Stimulated activated CD4-positive, alpha-beta T cell treated with anti-CD3 and anti-CD28 coated beads, Interleukin-15, amount 100 ng/mL, for 48 hours (primary cell): ENCODE measurements at places on chromosomes 2 and 18.

- no peak for DNase-seq
Observed at GRCh38 chr2:129191530-129191929, 787.9 kb upstream of the RAB6C start.

GRCh38 chr2:132419941-132420340 is 3.3 kb downstream of the GPR39 start:
- no peak for DNase-seq

DNA sequence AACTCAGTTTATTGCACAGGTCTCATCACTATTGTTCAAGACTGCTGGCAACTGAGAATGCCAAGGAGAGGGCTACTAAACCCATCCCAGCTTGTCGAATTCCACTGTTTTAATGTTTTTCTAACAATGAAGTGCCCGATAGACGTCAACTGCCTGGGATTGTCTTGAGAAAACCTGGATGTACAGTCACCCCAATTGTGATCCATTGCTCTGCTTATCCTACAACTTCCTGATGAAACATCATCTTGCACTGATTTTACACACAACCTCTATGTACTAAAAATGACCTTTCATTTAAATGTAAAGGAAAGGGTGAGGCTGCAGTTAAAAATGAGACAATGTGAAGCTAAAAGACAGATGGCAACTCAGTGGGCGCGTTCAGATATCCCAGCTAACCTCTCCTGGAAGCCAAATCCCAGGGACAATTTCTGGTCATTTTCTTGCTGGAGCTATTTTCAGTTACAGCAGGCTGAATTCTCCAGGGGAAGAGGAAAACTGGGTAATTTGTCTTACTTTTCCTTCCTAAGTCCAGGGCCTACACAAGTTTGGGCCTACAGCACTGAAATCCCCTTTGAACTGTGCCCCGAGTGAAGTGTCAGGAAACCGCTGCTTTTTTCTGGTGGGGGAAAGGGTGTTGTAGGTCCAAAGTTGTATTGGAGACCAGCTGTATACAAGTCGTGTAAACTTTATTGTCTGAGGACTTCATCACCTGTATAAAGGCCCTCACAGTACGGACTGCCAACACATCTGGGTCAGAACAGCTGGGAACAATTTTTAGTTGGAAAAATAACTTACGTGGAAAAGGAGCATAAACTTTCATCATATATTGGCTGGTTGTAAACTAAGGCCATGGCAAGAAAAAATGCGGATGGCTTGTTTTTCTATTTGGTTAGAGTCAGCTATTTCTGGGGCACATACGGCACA is 68.9 kb upstream of the LTBP1 start:
- no peak for DNase-seq

DNA sequence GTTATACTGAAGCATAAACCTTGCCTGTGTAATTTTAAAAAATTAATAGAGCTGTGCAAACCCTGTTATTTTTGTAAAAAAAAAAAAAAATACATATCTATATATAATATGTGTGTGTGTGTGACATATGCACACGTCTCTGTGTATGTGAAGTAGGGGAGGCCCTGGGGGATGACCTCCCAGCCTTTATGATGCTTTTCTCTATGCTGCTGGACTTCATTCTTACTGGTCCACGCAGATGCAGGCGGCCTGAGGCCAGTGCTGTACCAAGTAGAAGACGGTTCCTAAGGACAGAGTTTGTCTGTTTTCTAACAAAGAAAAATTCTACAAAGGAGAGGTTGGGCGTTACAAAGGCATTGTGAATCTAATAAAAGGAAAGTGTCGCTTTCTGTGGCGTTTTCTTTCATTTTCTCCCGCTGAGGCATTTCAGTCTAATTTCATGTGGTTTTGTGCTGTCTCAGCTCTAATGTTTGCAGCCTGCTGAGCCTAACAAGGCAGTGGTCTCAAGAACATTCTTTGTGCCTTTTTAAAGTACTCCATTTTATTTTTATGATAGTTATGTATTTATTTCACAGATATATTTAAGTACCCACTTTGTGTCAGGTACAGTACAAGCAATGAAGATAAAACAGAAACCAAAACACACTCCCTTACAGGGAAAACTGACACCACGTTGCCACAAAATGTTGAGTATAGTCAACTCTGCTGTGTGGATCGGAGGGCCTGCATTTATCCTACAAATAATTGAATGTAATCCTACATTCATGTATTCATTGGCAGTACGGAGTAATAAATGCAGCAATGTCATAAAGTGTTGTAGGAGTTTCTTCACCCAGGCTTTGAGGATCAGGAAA is 118.0 kb downstream of the RAB3GAP1 start:
- DNase-seq = no peak

- no peak for DNase-seq
Observed at GRCh38 chr18:40088130-40088529, 1866.9 kb upstream of the PIK3C3 start.

GRCh38 chr2:96265349-96265839 is 403 bp downstream of the TMEM127 start:
- peak; percentile 10 for DNase-seq

- DNase-seq = no peak
Observed at GRCh38 chr2:42351864-42352263, 9.2 kb downstream of the COX7A2L start.

GRCh38 chr2:232888839-232889529 is 18.9 kb downstream of the SNORC start:
- DNase-seq = no peak

DNA sequence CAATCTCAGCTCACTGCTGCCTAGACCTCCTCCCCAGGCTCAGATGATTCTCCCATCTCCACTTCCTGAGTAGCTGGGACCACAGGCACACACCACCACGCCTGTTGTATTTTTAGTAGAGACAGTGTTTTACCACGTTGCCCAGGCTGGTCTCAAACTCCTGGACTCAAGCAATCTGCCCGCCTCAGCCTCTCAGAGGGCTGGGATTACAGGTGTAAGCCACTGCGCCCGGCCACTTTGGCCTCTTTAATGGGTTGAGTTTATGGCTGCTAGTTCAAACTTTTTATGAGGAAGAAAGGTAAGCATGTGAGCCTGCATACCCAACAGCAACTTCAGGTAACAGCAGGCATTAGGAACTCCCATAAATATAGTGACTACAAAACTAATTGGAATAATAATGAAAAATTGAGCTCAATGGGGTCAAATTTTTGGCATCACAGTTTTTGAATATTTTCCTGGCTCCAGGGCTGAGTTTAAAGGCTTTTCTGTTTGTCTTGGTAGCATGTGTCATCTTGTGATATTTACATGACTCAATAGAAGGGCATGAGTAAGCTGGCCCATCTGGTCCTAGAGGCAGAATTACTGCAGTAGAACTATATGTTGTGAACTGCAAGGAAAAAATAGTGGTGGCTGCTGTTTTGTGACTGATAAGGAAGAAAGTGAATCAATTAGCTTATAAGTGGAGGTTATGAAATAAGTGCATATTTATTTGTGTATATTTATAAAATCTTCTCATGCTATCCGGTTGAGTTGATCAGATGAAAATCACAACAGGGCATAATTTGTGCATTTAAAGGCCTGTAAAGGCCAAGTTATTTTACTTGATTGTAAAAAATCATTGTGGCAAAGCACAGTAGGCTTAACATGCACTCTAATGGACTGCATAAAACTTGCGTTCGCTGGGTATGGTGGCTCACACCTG is 24.8 kb downstream of the GALM start:
- DNase-seq = no peak

DNA sequence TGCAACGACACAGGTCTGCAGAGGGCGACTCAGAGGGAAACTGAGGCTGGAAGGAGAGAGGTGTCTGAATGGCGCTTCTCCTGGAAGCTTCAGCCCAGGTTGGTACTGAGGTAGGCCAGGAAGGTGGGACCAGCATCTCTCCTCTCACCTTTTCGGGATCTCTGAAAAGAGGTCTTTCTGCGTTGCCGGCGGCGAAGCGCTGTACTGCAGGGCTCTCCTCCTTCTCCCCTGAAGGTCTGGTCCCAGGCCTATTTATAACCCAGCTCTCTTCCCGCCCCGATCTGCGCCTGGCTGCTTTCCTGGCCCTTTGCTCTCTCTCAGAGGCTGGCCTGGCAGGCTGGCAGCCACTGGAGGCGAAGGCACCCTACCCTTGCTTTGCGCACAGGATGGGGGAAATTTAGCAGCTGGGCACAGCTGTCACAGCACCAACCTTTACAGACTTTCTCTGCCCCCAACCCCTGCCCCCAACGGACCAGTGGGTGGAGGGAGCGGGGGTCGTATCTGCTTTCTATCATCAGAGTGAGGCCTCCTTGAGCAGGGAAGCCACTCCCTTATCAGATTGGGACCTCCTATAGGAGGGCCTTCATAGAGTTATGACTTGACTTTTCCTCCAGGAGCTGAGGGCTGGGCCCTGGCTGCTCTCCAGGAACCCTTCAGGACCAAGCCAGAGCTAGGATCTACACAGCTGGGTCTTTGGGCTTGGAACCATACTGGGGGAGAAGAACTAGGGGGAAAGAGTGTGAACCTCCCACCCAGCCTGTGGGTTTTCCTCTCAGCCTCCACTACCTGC is 1.1 kb downstream of the DYSF start:
- DNase-seq = no peak

GRCh38 chr18:31146809-31147208 is 15.8 kb downstream of the DSC1 start:
- DNase-seq = no peak

- DNase-seq = no peak
Observed at GRCh38 chr2:125169022-125169763, 1144.1 kb downstream of the CNTNAP5 start.

DNA sequence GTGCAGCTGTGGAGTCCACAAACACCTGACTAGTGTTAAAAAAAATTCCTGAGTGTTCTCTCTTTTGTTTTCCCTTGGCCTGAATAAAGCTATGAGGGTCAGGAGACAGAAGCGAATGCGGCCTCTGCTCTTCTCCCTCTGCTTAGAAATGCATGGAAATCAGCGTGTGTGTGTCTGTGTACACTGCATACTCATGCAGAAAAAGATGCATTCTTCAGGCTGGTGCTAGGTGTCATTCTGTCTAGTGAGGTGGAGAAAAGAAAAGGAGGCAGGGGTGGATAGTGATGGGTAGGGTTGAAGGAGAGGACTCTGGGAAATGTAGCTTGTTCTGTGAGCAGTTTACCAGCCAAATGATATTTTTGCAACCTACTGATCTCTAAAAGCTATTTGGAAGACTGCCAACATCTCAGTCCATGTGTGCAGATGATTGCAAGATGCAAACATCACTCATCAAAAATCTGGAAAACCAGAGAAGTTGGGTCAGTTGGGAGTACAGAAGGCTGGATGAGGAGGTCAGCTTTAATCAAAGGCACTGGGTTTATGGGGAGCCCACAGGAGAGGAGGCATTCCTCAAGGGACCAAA is 177.7 kb downstream of the INSIG2 start:
- no peak for DNase-seq

GRCh38 chr18:34929336-34929780 is 111.9 kb upstream of the MAPRE2 start:
- no peak for DNase-seq

DNA sequence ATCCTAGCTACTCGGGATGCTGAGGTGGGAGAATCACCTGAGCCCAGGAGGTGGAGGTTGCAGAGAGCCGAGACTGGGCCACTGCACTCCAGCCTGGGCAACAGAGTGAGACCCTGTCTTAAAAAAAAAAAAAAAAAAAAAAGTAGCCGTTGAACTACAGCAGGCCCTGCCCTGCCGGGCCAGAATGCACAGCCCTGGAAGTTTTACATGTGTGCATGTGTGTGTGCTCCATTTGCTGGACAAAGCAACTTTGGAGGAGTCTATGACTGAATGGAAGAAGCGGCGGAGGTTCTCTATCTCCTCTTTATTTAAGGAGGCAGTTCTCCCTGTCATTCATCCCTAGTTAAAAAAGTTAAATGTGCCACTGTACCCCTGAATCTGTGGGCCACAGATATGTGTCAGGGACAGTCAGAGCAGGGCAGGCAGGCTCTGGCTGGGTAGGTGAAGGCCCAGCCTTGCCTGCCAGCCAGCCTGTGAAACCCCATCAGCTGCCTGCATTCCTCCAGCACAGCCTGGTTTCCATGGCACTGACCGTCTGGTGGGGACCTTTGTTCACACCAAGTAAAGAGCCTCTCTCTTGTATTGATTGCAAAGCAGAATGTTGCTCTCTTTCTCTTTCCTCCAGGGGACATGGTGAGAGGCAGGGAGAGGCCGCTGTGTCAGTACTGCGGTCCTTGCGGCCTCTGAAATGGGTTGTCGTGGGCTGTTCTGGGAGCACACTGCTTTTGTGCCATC is 10.9 kb downstream of the LIPG start:
- DNase-seq = no peak

DNA sequence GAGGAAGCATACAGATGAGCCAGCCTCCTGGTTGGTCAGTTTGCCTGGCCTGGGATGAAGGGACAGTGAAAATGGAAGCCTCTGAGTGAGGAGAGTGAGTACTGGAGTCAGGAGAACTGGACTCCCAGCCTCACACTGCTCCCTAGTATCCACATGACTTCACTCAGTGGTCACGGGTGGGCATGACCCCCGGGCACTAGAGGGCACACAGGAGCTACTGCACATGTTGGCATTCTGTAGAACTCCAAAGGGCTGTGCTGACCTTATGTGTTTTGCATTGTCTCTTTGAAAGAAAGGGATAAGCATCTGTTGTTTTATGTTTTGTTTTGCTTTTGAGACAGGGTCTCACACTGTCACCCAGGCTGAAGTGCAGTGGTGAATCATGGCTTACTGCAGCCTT is 23.7 kb downstream of the NCAPH start:
- DNase-seq = no peak

- DNase-seq = no peak
Observed at GRCh38 chr2:39107156-39107555, 13.7 kb downstream of the SOS1 start.

GRCh38 chr18:80253236-80253635 is 5.9 kb upstream of the PARD6G start:
- no peak for DNase-seq

DNA sequence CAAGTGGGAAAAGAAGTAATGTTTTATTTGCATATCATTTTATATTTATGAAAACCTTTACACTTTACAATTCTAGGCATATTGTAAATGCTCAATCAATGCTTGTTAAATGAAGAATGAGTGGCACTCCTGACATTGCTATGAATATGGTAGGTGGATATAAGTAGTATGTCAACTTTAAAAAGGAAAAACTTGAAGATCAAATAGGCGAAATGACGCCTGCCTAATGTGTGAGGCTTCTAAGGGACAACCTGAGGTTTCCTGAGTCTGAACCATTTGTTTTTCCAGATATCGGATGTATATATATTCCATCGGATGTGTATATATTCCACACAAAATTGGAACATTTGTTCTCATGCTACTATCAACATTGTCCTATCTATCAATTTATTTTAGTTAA is 1.4 kb downstream of the STAT4 start:
- no peak for DNase-seq

GRCh38 chr2:2660789-2661355 is 329.8 kb upstream of the MYT1L start:
- no peak for DNase-seq
